Omental fat pad (tissue), 4 donors: ENCODE measurements at places on chromosomes 3 and 15.

DNA sequence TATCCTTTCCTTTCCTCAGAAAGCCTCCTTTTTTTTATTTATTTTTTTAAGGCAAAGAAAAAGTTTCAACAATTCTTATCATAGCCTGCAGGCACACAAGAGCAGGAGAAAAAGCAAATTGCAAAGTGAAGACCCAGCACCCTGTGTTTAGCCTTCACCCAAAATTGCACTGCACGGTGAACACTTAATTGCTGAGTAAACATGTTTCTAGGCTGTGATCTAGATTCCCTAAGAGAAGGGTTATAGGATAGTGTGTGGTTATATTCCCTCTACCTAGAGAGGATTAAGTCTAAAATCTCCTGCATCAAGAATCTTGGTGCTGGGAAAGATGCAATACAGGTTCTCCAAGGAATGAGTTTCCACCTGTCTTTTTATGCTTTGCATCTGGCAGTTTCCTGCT lies 70.2 kb upstream of the BFSP2 start:
- no peak for DNase-seq

GRCh38 chr3:188901126-188901525 lies 270.6 kb upstream of the TPRG1 start:
- no peak for DNase-seq

- DNase-seq, result no peak
Measured at GRCh38 chr15:39584662-39585388, 3.9 kb downstream of the THBS1 start.

DNA sequence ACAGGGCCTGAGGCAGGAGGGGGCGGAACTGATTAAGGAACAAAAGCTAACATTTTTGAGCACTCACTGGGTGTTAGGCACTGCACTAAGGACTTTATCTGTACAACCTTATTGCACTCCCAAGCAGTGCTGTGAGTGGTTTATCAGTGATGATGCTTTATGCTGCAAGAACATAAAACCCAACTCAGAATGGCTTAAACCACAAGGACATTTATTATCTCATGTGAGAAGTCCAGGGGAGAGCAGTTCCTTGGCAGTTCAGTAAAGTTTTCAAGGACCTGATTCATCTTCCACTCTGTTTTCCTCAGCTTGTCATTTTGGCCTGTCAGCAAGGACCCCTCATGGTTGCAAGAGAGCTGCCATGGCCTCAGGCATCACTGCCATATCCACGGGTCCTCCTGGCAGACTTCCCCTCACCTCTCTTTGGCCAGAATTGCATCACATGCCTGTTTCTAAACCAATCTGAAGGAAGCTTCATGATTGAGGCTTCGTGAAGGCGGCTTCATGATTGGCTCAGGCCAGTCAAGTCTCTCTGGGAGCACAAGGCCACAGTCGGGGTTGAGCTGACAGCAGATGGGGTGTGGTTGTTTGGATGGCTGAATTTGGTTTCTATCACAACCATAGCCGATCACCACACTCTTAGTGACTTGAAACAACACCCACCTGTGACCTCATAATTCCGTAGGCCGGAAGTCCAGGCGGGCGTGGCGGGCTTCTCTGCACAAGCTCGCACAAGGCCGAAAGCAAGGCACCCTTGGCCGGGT lies 15.8 kb downstream of the EFCC1 start:
- no peak for DNase-seq

- no peak for DNase-seq
Measured at GRCh38 chr3:138694287-138695007, 85.9 kb downstream of the FAIM start.

DNA sequence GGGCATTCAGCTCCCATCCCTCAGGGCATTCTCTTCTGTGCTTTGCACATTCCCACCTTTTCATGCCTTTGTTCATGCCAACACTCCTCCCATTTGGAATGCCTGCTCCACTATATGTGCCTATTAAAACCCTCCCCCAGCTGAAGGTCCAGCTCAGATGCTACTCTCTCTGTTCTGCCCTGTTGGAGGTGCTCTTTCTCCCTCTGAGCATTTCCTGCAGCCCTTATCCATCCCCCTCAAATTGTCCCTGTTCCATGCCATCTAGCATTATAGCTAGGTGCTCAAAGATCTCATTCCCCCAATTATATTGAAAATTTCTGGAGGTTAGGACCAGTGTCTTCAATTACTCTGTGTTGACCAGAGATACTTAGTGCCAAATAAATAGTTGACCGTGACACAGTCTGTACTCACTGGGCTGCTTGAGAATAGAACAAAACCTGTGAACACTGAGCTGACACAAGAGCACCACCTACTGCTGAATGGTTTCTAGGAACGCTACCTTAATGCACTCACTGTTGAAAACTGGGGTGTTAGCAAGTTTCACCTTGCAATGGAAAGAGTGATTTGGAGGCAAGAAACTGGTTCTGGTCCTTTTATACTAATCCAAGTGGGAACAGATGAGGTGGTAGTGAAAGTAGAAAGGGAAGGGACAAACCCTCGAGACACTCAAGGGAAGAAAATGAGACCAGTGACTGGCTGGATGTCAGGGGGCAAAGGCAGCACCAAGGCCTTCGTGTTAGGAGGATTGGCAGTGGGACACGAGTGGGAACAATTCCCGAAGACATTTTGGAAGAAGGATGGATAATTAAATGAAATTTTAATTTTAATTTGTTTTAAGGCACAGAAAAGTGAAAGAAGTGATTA lies 289.8 kb upstream of the ROPN1 start:
- DNase-seq, result no peak

- no peak for DNase-seq
Measured at GRCh38 chr15:51727141-51727897, 10.1 kb downstream of the LYSMD2 start.

GRCh38 chr3:75906555-75907112 lies 121.3 kb upstream of the ZNF717 start:
- no peak for DNase-seq

DNA sequence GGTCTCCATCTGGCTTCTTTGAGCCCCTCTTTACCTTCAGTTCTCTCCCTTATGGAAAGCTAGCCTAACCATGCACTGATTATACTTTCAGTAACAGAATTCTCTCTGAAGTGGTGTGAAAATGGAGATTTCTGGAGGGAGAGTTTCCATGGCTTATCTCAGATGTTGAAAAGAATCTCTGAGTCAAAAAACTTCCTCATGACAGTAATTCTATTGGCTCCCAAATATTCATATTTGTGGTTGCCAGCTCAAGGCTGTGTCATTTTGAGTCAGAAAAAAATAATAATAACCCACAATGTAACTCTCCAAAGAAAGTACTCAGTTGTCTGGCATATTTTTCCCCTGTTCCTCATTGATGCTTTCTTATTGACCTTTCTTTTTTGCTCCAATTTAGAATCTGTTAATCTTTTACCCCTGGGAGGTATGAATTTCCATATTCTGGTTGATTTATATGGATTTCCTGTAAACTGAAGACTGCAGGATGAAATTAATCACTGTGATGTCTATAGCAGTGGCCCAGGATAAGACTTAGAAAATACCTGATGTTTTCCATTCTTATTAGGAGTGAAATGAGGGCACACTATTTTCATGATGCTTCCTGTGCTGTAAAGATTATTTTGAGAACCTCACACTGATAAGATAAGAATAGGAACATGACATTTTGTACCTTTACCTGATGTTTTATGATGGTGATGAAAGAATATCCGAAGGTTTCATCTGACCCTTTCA lies 149.5 kb upstream of the EPHA3 start:
- DNase-seq, result no peak

DNA sequence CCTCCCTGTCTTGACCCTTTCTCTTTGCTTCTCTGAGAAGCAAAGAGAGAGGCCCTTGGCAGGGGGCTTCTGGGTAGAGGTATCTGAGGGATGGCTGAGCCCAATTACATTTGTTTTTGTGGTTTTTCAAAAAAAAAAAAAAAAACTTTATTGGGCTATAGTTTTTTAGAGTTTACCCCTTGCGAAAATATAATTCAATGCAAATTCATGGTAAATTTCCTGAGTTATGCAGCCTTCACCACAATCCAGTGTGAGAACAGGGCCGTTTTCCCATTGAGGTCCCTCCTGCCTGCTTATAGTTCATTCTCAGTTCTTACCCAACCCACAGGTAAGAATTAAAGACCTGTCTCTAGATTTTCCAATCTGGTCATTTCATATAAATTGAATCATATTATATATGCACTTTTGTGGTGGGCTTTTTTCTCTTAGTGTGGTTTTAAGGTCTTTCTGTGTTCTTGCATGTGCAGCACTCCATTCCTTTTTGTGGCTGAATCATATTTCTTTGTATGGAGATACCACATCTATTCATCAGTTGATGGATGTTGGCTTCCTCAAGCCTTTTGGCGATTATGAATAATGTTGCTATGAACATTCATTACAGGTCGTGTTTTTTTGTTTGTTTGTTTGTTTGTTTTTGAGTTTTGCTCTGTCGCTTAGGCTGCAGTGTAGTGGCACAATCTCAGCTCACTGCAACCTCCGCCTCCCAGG lies 2.7 kb downstream of the MCM2 start:
- no peak for DNase-seq

DNA sequence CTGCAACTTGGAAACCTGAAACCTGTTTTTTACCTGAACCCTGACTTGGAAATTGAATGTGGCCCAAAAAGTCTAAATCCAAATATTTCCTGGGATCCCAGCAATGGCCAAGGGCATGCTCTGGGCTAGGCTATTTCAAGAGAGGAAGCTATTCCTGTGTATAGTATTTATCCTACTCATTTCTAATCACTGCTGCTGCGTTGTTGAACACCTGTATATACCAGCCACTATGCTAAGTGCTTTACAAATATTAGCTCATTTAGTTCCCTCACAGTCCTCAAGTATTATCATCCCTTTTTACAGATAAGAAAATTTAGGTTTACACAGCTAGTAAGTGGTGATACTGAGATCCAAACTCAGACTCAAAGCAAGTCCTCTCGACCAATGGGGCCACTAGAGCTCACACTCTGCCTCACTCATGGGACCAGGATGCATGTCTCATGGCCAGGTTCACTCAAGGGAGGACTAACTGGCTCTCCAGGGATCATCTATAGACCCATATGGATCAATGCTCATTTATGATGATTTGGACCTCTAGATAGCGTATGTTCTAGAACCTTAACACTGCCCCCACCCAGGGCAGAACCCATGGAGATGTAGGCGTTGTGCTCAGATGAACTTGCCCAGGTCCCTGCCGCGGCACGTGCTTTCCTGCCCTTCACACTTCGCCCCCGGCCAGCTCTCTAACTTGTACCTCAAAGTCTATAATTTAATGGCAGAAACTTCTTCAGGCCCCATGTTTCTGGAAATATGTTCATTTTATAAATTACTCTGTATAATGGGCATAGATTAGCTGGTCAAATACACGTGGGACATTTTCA lies 2.6 kb upstream of the CCR4 start:
- DNase-seq, result no peak

DNA sequence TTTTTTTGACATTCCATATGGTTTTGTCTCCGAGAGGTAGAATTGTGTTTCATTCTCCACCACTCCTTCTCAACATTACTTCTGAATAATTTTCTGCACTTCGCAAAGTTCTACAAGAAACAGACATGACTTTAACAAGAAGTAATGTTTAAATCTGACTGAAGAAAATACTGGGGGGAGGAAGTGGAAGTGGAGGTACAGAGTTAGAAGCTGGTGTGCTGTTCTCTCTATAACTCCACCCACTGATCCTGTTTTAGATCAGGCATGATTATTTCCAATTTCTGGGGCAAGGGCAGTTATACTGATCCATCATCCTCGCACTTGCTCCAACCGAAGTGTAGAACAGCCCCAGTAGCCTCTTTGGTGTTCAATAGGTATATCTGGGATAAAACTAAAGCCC lies 9.2 kb upstream of the MCCC1 start:
- DNase-seq, result no peak

DNA sequence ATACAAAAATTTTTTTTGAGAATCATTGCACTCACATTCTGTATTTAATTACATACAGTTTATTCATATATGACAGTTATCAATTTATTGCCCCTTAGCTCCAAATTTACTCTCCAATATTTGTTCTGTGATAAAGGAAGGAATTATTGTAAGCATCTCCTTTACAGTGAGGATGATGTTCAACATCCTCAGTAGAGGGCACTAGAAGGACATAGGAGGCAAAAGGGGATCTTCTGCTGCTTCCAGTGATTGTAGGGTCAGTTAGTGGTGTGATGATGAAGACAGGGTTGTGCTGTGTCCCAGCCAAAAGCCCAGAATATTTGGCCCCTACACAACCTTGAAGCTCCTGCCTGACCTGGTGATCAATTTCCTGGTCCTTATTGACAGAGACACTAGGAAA lies 89.9 kb upstream of the DCBLD2 start:
- no peak for DNase-seq

DNA sequence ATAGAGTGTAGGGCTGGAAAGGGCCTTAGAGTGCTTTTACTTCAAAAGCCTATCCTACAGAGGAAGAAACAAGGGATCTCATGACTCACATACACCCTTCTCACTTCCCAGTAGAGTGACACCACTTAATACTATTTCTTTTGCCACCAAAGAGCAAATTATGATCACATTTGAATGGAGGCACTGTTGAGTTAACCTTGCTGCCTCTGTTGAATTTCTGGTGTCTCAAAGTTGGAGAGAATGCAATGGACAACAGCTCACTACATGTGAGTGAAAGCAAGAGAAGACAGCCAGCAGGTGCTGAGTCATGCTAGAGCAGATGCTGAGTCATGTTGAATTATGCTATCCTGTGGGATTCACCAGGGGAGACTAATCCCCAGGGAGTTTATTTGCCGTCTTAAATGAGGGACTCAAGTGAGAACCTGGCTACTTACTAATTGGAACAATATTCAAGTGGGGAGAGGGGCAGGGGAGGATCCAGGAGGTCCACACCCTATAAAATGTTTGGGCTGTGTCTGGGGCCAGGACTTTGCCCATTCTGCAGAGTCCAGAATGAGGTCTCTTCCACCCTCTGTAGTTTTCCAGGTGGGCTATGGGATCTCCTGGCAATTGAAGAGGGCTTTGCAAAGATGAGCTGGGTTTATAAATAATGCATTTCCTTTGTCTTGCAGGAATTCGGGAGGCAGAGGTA lies 35.8 kb downstream of the ST8SIA2 start:
- no peak for DNase-seq

- no peak for DNase-seq
Measured at GRCh38 chr3:71304684-71305083, 278.8 kb downstream of the FOXP1 start.

GRCh38 chr3:40137591-40138295 lies 171.8 kb upstream of the EIF1B start:
- no peak for DNase-seq

DNA sequence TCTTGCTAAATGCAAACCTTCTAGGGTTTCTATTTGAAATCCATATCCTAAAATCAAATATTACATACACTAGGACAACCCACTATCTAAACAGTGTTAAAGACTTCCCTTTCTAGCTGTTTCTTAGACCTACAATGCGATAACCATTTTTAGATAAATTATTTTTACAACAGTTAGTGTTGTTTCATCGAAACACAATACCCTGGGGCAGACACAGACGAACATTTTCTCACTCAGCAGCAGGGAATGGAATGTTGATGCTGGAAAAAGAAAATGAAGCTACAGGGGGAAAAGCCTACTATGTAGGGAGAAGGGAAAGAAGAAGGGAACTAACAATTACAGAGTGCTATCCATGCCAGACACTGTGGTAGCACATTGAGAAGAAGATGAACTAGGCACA lies 6.0 kb upstream of the HERC1 start:
- DNase-seq, result no peak

- no peak for DNase-seq
Measured at GRCh38 chr3:64502284-64502683, 185.5 kb downstream of the ADAMTS9 start.
